CD4-positive, alpha-beta T cell treated with Interleukin-4 for 4 hours (primary cell): ENCODE measurements at places on chromosomes 5 and 9.

DNA sequence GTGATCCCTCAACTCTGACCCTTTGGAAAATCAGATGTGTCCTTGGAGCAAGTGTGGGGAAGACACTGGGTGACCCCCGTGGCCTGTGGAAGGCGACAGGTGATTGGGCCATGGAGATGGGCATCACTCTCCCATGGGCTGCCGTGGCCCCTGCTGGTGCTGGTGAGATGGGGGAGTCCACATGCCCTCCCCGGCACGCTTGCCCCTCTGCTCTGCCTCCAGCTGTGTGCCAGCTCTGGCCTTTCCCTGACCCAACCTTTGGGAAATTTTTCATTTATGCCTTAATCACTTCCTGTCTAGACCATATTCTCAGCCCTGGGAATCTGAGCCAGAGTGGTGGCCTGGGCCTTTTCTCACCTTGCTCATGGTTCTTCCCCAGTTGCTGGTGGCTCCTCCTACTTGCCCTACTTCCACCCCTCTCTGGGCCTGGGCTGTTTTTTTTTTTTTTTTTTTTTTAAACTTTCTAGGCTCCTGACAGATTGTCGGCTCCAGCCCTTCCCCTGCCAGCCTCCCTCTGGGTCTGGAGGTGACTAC, 56.6 kb downstream of the RGS3 start:
- DNase-seq = peak; percentile 74

DNA sequence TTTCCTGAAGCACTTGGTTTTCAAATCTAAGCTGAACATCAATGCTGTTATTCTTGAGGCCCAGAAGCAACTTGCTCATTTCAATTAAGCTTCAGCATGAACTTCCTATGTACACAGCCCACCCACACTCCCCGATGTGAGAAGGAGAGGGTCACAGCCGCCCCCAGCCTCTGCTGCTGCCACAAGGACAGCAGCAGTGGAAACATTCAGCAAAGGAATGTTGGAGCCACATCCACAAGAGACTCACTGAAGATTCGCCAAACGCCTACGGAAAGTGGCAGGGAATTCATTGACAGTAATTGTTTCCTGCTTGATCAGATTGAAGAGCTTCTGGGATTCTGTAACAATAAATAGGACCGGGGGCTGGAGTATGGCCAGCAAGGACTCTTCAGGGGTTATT, 2.9 kb downstream of the TGFBI start:
- no peak for DNase-seq

DNA sequence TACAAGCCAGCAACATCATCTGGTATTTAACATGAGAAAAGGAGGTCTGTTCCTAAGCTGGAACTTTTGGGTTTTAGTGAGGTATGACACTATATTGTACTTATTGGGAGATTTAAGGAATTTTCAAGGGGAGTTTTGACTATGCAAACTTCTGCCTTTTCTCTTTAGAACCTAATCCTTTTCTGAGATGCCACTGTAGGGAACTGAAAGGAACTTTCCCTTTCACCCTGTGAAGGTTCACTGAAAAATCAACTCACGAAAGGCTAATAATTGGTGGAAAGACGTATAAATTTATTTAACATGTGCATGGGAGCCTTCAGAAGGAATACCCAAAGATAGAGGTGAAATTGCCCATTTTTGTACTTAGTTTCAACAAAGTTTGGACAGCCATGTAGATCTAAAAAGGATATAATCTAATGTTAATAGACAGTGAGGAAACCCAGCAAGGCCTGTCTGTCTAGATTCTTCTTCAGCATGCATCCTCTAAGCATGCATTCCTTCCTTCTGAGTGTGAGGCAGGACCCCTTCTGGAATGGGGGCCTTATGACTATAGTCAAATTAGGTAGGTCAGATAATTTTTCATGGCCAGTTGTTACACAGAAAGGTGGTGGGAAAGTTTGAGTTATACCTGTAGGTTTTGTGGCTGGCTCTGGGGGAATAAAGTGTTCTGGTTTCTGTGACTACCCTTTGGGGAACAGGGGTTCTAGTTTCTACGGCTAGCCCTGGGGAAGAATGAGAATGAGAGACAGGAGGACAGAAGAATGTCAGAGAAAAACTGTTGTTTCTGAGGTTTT, 200.3 kb downstream of the C9orf152 start:
- no peak for DNase-seq

GRCh38 chr5:83162601-83163000, 85.3 kb downstream of the XRCC4 start:
- DNase-seq = no peak

GRCh38 chr5:110769000-110769681, 30.3 kb downstream of the SLC25A46 start:
- DNase-seq = no peak

DNA sequence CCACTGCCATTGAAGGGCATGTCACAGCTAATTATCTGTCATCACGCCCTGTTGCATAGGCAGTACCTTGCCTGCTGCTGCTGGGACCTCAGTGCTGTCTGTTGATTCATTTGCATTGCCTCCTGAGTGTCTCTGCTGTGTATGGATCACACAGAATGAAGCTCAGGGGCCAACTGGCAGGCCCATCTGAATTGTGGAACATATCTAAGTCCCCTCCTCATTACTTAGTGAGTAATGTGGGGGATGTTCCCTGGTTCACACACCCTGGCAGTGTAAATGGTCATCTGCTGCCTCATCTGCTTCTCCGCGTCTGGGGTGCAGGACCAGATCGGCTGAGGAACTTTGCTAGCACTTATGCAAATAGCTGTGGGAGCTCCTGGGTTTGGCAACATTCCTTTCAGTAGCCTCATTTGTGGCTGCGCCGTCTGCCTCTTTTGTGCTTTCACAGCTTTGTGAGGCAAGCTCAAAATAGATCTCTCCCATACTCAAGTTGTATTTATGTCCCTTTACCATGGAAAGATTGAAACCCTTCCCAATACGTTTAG, 25.4 kb downstream of the TYRP1 start:
- no peak for DNase-seq

- DNase-seq = peak; percentile 41
Measured at GRCh38 chr5:80216753-80217596, 38.9 kb downstream of the SERINC5 start.

- no peak for DNase-seq
Measured at GRCh38 chr5:148833925-148834324, 7.5 kb downstream of the ADRB2 start.

DNA sequence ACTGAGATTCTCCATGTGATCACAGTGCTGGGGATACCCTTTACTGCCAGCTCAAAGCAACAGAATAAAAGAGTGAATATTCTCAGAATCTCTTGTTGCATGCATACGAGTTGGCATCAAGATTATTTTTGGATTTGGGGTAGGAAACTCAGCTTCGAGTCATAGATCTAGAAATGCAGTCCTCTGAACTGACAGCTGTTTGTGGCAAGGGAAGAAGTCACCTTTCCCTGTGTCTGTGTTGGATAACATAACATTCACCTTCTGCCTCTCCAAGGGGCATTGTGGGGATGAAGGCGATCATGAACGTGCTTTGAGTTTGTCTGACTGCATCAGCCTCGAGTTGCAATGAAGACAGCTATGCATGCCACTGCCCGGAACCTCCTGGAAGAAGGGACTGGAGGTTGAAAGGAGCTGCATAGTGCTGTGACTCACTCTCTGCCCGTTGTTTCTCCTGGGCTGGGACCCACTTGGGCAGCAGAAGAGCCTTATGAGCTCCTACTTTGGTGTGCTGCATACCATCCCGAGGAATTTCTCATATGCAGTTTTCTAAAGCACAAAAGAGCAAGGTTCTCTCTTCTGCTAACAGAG, 231.7 kb downstream of the ARHGAP26 start:
- DNase-seq = no peak

GRCh38 chr9:133129001-133129795, 8.2 kb upstream of the RALGDS start:
- peak; percentile 41 for DNase-seq

DNA sequence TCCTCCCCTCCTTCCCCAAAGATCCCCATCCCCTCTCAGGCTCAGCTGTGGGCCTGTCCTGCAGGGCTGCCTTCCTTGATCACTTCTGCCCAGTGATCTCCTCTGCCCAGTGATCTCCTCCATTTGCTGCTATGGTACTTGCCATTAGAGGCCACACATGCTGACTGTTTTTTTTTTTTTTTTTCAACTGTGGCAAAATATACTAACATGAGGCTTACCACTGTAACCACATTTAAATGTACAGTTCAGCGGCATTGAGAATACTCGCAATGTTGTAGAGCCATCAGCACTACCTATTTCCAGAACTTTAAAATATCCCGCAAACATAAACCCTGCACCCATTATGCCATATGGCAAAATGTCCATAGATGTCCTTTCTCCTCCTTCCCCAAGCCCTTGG, 61.7 kb upstream of the EPB41L4B start:
- DNase-seq = no peak

DNA sequence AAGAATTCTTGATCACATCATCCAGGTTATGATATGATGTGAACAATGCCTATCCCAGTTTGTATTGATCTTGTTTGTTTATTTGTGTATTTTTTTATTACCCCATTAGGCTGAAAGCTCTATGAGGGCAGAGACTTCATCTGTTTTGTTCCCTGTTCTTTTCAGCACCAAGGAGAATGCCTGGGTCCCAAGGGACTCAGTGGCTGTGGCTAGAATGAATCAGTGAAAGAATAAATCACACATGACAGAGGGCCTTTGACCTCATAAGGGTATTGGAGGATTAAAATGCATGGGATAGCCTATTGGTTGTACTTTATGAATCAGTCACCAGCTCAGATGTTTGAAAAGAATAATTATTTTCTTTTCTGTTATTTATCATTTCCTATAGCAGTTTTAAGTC, 292.2 kb downstream of the GAS1 start:
- no peak for DNase-seq

DNA sequence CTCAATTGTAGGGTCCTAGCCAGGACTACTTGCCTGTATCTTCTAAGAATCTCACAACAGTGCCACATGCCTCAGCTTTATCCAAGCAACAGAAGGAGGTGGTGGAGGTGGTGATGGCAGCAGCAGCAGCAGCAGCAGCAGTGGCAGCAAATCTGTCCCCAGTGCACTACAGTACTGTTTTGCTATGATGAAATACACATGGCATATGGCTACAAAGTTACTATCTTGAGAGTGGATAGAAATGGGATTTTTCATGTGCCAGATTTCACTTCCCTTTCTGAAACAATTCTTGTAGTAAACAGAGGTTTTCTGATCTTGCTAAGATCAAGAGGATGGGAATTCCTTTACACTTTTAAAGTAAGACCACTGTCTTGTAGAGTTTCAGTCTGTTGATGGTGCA, 8.1 kb upstream of the CYSTM1 start:
- DNase-seq = no peak

DNA sequence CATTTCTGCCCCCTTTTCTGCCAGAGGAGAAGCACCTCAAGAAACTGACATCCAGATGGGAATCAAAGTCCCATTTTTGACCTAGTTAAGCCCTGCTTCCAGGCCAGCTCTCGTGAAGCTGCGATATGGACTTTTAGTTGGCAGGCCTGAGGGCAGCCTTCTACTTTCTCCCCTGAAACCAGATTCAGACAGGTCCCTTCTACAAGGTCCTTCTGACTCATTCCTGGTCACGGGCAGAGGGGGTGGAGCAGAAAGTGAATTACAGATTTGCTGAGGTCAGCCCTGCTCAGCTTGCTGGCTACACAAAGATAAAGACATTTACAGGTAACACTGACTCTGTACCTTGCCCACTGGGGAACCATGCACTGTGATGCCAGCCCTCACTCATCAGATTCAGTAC, 52.8 kb upstream of the TUT7 start:
- no peak for DNase-seq

GRCh38 chr5:96142786-96143434, 181.3 kb upstream of the ELL2 start:
- DNase-seq = no peak

- DNase-seq = no peak
Measured at GRCh38 chr9:84893419-84894128, 224.0 kb downstream of the NTRK2 start.

DNA sequence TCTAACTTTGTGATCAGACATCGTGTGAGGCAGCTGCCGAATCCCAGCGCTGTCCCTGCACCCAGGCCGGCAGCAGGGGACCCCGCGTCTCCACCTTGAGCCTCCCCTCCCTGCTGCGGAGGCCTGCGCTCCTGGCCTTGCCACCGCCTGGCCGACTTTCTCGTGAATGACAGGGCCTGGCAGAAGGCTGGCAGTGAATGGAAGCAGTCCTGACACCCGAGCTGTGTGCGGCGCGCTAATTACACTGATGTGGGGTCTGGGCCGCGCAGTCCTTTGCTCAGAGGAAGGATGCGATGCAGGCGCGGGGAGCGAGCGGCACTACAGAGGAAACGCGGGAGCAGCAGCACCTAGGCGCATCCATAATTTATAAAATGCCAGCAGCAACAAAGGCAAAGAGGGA, 40.3 kb downstream of the POU4F3 start:
- no peak for DNase-seq

- no peak for DNase-seq
Measured at GRCh38 chr5:154861946-154862345, 3.5 kb downstream of the CNOT8 start.

- no peak for DNase-seq
Measured at GRCh38 chr5:76380346-76381066, 22.6 kb upstream of the IQGAP2 start.

GRCh38 chr9:99352826-99353225, 130.7 kb downstream of the SEC61B start:
- no peak for DNase-seq

DNA sequence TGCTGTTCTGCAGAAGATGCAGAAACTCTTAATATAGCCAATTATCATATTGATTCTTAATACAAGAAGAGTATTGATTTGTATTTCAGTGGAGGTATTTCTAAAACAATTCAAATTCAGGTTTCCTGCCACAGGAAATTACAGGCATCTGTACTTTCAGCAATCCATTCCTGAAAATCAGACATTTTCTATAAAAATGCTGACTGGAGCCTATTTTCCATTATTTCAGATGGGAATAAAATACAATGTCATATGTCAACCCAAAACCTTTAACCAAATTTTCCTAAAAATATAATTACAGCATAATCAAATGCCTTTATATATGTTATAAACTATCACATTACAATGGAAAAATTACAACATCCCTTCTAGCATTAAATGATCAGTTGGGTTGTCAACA, 131.5 kb downstream of the MELK start:
- DNase-seq = no peak

GRCh38 chr9:69325409-69326212, 596 bp downstream of the ENTREP1 start:
- DNase-seq = no peak

DNA sequence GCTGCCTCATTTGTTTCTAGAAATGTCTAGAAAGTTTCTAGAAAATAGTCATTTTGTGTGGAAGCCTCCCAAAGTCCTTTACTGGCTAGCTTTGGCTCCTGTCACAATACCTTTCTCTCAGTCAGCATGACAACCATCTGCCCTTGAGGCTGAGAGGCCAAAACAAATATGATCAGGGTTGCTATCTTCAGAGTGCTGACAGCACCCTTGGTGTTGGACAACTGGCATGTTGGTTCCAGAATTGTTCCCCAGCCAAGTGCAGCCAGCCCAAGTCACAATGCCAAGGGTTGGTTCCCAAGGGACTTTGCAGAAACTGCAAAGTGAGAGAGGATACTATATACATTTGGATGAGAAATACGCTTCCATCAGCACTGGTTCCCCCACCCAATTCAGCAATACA, 140.9 kb upstream of the GAS1 start:
- no peak for DNase-seq

- no peak for DNase-seq
Measured at GRCh38 chr5:55211184-55211874, 15.8 kb downstream of the MCIDAS start.

GRCh38 chr5:140855772-140856674, at the start of gene PCDHA10:
TSS of gene PCDHA10 (plus strand) at chr5:140855897. CDS start at chr5:140856049, 152 bp downstream.
- DNase-seq = no peak

GRCh38 chr5:169742771-169743296, 105.8 kb downstream of the DOCK2 start:
- no peak for DNase-seq
